Naive thymus-derived CD4-positive, alpha-beta T cell (primary cell): ENCODE measurements at places on chromosomes 2 and 18. TPM values are rescaled to one million over a fixed set of nuclear protein-coding genes. Genes with fewer than 3 reads are reported as not detected.
A peak's percentile ranks its signal among the peaks of the same experiment; 100 is the strongest.

SERPINB10 gene
- not detected for polyA plus RNA-seq

CTNNA2 gene
- not detected for polyA plus RNA-seq

FBXO48 gene
- 0.53 TPM for polyA plus RNA-seq

TDRD15 gene
- polyA plus RNA-seq: not detected

MRPL53 gene
- polyA plus RNA-seq: 175 TPM

MOGAT1 gene
- not detected for polyA plus RNA-seq

DNA sequence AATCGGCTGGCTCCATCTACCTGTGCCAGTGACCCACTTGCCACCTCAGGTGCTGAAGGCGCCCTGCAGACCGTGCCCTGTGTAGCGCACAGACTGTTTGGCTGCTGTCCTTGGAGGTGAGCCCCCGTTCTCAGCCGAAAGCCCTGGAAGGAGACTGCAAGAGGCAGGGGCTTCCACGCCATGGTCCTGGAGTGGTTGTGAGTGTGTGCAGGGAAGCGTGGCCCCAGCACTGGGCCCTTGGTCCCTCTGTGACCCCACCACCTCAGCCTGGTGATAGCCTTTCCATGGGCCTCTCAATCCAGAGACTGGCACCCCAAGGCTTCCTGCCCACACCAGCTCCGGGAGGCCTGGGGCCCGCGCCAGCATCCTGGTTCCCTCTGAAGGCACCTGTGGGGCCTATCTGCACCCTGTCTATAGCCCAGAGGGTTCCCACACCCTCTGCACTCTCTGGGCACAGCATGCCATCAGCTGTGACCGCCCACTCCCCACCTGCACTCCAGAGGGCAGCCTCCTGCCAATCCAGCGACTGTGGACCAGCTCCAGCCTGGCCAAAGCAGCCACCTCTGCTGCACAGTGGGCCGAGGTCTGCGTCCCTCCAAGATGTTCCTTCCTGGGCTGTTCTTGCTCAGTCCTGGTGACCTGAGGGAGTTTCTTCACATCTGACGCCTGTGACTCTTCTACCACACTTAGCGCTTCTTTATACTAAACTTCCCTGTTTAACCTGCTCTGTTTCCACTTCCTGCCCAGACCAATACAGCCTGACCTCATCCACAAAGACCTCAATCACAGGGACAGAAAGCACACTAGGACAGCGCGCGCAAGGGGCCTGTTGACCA lies 109.5 kb downstream of the EIPR1 start:
- no peak for DNase-seq
- peaks cover 5% of the 10 kb centered on the region for H3K36me3 ChIP-seq
- no peaks in the 10 kb centered on the region for H3K4me1 ChIP-seq
- no peak overlapping the region for H3K4me3 ChIP-seq

DNA sequence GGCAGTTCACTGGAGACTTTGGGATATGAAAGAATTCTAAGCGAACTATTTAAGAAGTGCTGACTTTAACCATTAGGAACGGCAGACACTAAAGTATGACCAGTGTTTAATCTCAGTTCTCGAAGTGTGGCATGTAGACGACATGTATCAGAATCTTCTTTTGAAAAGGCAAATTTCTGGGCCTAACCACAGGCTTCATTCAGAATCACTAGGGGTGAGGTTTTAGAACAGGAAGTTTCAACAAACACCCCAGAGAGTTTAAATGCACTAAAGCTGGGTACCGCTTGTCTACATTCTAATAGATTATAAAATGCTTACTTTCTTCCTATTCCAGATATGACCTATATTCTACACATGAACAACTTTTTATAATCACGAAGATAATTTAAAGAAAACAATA lies 180.3 kb downstream of the ANKRD44 start:
- H3K27ac ChIP-seq: peak overlapping the region; percentile 46
- DNase-seq: peak; percentile 64
- peaks cover 51% of the 10 kb centered on the region for H3K4me1 ChIP-seq
- H3K27me3 ChIP-seq: no peaks in the 10 kb centered on the region

ANKRD53 gene
- polyA plus RNA-seq: not detected

EPHA4 gene
- polyA plus RNA-seq: 8.3 TPM

- no peak overlapping the region for H3K4me3 ChIP-seq
- H3K27ac ChIP-seq: no peak overlapping the region
- H3K36me3 ChIP-seq: no peaks in the 10 kb centered on the region
- no peak for DNase-seq
- H3K27me3 ChIP-seq: no peaks in the 10 kb centered on the region
Observed at GRCh38 chr2:15747603-15748471, 156.2 kb downstream of the DDX1 start.

GRCh38 chr2:169275696-169276444 lies 86.5 kb downstream of the LRP2 start:
- H3K27me3 ChIP-seq: no peaks in the 10 kb centered on the region
- no peak for DNase-seq
- no peak overlapping the region for H3K27ac ChIP-seq
- H3K4me1 ChIP-seq: no peaks in the 10 kb centered on the region
- no peaks in the 10 kb centered on the region for H3K36me3 ChIP-seq
- no peak overlapping the region for H3K4me3 ChIP-seq

- H3K36me3 ChIP-seq: no peaks in the 10 kb centered on the region
- H3K27ac ChIP-seq: peak overlapping the region; percentile 91
- peak overlapping the region; percentile 98 for H3K4me3 ChIP-seq
- no peaks in the 10 kb centered on the region for H3K27me3 ChIP-seq
Observed at GRCh38 chr2:64751286-64752260, 97.9 kb upstream of the SERTAD2 start.

DNA sequence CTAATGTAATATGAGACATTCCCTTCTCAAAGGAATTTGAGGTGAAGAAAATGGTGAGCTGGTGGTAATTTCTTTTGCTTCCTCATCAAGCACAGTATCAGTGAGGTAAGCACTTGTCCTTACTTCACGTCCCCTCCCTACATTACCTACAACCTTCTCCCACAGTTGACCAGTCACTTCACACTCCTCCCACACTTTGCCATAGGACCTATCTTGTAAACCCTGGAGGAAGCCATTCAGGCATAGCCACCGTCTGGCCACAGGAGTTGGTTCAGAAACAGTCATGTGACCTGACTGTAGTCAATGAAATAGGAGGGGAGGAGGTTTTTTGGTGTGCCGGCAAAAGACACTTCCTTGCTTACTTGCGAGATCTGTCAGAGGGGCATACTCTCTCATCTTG lies 12.1 kb downstream of the ACOXL start:
- H3K27me3 ChIP-seq: no peaks in the 10 kb centered on the region
- peaks cover 13% of the 10 kb centered on the region for H3K4me1 ChIP-seq
- no peak for DNase-seq
- no peak overlapping the region for H3K27ac ChIP-seq
- no peaks in the 10 kb centered on the region for H3K36me3 ChIP-seq

GRCh38 chr2:239380831-239381708 lies 19.8 kb downstream of the HDAC4 start:
- peaks cover 15% of the 10 kb centered on the region for H3K4me1 ChIP-seq
- peak overlapping the region; percentile 20 for H3K4me3 ChIP-seq
- DNase-seq: peak; percentile 79
- no peaks in the 10 kb centered on the region for H3K36me3 ChIP-seq

DNA sequence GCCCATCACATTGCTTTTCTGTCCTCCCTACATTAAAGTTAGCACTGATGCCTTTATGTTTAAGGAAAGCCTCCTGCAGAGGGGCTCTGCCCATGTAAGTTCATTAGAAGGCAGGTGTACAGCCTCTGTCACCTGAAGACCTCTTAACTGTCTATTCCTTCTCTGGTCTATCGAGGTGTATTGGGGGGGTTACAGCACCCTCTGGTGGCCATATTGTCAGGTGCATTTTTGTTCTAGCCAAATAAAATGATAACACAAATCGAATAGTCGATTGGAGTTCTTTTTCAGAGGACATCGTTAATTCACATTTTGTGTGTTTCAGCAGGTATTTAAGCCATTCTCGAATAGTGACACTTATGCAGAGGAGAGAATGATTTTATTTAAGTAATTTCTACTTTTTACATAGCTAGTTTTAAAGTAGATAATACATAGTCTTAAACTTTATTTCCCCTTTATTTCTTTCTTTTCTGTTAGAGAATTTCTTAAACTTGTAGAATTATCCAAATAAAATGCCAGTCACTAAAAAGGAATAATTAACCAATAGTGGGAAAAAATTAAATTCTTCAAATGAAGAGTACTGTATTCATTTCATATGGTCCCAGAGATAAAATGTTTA lies 136.8 kb downstream of the NEDD4L start:
- no peaks in the 10 kb centered on the region for H3K36me3 ChIP-seq
- DNase-seq: peak; percentile 50
- no peaks in the 10 kb centered on the region for H3K4me1 ChIP-seq
- H3K4me3 ChIP-seq: no peak overlapping the region
- H3K27me3 ChIP-seq: no peaks in the 10 kb centered on the region
- H3K27ac ChIP-seq: no peak overlapping the region

DNA sequence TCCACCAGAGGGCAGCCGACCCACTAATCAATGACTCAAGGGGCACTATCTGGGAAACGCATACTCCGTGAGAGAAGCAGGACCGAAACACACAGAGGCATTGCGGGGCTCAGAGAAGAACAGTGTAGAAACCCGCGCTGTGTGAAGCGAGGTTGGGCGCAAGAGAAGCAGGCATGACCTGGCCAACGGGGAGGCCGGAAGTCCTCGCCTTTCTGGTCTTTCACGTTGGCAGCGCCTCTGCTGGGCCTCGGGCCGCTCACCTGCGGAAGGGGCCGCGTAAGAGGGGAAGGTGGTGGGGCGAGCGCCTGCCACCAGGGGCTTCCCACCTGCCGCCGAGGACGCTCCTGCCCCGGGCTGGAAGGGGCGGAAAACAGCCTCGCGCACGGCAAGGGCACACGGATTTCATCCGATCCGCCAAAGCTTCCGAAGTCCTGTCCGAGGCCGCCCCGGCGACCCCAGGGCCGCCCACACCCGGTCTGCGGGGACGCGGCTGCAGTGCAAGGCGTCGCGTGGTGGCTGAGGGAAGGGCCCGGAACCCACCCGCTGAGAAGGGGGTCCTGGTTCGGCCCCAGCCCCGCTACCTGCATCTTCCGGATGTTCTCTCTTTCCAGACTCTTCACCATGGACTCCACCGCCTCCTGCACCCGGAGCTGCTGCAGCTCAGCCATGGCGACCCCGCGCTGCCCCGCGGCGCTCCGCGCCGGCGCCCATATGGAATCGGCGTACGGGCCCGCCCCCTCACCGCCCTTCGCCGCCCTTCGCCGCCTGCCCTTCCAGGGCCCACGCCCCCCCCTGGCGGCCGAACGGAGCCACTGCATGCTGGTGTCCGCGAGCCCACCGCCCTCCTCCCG lies at the start of gene FAM136A:
Gene FAM136A, minus strand, starts transcription at position 724 of the 851 bp plus-strand sequence. Its CDS starts 56 bp downstream, at position 668.
- peak within 1 kb of the TSS; percentile 83 for H3K4me3 ChIP-seq
- H3K27me3 ChIP-seq: no peaks in the 10 kb centered on the region
- peaks cover 23% of the 10 kb centered on the region for H3K36me3 ChIP-seq
- H3K4me1 ChIP-seq: peaks cover 6% of the 10 kb centered on the region

DNA sequence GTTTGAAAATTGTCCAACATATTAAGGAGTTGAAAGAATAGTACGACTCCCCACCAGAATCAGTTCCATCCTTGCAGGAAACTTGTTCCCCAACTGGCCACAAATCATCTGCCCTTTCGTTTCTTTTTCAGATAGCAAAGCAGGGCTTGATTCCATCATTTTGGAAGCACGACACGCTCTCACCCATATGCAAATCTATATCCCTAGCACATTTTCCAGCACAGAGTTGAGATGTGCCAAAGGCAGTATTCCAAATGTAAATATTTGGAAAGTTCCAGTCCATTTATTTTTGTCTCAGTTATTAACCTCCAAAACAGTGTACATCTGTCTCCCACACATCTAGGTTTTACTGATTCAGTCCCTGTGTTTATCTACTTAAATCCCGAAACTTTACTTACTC lies 128.8 kb upstream of the BCL2L11 start:
- no peak overlapping the region for H3K27ac ChIP-seq
- H3K4me3 ChIP-seq: no peak overlapping the region
- H3K36me3 ChIP-seq: no peaks in the 10 kb centered on the region
- DNase-seq: no peak
- H3K27me3 ChIP-seq: no peaks in the 10 kb centered on the region

RFTN2 gene
- 0.21 TPM for polyA plus RNA-seq

GRCh38 chr18:23095463-23095862 lies 39.8 kb upstream of the CABLES1 start:
- H3K36me3 ChIP-seq: no peaks in the 10 kb centered on the region
- H3K4me1 ChIP-seq: peaks cover 6% of the 10 kb centered on the region
- H3K27me3 ChIP-seq: no peaks in the 10 kb centered on the region
- no peak overlapping the region for H3K27ac ChIP-seq
- no peak overlapping the region for H3K4me3 ChIP-seq
